ENCODE measurements at places on chromosomes 7 and 10.

GRCh38 chr10:63115732-63116383 is 17.3 kb upstream of the NRBF2 start:
- no peak for DNase-seq

- DNase-seq = peak; percentile 69
These were observed 23.6 kb downstream of the ST8SIA6 start for GRCh38 chr10:17430647-17431355.

GRCh38 chr10:111079241-111079760 is 2.5 kb downstream of the ADRA2A start:
- no peak for DNase-seq

- DNase-seq = peak; percentile 55
These were observed 14.0 kb downstream of the GATAD1 start for GRCh38 chr7:92461027-92462003.

DNA sequence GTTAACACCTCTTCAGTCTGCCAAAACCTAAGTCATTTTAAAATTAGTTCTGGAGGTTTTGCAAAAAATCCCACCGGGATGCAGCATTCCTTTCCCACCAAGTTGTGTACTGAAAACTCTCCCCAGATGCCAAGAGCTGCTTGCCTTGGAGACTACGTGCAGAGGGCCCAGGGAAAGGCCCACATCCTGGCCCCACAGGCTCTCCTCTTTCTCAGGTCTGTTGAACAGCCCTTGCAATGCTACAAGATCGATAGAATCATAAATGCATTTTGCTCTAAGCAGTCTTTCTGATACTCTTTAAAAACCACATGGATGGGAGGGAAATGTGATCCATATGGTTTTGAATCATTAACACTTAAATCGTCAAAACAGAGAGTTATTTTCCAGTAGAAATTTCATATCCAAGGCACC is 126.7 kb upstream of the ZMIZ1 start:
- DNase-seq = no peak

DNA sequence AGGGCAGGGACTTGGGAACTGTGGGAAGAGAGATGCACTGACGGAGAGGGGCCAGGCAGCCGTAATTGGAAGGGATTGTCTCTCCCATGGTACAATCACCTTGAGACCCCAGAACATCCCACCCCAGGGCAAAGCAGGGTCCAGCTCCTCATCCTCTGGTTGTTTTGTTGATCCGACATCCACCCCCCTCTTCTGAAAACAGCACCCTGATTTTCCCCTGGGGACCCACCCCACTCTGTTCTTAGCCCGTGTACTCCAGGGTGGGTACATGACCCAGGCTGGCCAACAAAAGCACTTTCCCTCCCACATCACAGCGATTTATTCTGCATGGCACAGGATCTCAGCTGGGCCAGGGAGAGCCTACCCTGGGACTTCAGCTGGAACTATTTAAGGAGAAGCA is 14.1 kb downstream of the PDZD7 start:
- no peak for DNase-seq

- peak; percentile 60 for DNase-seq
These were observed 21.6 kb upstream of the KLF6 start for GRCh38 chr10:3806603-3807002.

DNA sequence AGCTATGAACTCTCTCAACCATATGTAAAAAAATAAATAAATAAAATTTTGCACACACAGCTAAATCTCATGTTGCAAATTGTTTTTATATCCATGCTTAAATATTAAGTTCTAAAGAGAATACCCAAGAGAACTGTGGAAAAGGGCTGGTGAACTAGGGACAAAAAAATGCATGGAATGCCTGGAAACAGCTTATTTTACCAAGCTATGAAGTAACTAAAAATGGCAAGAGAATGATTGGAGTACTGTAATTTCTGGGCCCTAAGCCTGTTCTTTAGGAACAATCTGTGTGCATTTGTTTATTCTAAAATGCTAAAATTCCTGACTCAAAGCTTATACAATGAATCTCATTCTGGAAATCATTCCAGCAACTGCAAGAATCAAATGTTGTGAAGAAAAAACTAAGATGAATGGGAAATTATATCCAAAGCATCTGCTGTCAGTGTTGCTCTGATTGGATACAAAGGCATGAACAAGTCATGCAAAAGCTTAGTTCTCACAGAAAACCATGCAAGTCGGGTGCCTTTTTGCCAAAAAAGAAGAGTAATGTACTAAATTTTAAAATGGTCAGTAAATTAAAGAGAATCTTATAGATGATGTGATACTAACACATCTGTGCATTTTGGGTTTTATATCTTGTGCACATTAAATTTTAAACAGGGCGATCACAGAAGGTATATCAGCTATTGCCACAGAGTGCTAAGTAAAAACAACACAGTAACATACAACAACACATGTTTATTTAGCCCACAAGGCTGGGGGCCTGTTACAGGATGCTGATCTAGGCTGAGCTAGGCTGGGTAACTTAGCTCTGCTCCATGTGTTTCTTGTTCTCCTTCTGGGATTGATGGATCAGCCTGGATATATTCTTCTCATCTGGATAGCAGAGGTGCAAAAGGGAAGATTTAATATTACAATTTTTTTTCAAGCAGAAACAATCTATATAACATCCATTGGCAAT is 453.5 kb upstream of the SEMA3A start:
- no peak for DNase-seq

GRCh38 chr7:159057647-159058046 is 87.0 kb downstream of the VIPR2 start:
- no peak for DNase-seq

DNA sequence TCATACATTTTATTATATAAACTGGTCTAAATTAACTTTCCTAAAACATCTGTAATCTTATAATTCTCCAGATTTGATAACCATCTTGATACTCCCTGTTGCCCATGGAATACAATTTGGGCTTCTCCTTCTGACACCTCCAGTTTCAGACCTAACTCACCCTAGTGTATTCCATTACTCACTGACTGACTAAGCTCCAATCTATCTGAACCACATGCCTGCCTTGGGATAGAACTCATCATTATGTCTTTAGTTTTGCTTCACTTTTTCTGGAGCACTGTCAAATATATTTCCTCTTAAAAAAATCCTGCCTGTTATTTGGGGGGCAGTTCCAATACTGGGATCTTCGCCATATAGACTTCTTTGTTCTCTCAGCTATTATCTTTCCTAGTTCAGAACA is 4.9 kb upstream of the FOXP2 start:
- no peak for DNase-seq

GRCh38 chr7:142158736-142159496 is 47.4 kb downstream of the MGAM2 start:
- DNase-seq = no peak

- DNase-seq = no peak
These were observed 503.6 kb upstream of the MGMT start for GRCh38 chr10:128963211-128964099.

GRCh38 chr10:97144297-97144696 is 41.5 kb downstream of the SLIT1 start:
- no peak for DNase-seq

DNA sequence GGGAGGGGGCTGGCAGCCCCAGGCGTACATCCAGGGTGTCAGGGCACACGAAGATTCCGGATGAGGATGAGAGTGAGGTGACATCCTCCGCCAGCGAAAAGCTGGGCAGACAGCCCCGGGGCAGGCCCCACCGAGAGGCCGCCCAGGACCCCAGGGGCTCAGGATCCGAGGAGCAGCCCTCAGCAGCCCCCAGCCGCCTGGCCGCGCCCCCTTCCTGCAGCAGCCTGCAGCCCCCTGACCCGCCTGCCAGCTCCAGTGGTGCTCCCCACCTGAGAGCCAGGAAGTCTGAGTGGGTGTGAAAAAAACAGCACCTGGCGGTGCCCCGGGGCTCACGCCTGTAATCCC is 3.2 kb downstream of the GJD4 start:
- no peak for DNase-seq

Measured in activated CD4-positive, alpha-beta T cell treated with anti-CD3 and anti-CD28 coated beads, Interleukin-2, Interleukin-6, amounts not matched to agents 100 ng/mL and 50 ng/mL, durations not matched to agents 16 hours and 8 hours (primary cell).